ENCODE measurements at places on chromosomes 5 and 9.

DNA sequence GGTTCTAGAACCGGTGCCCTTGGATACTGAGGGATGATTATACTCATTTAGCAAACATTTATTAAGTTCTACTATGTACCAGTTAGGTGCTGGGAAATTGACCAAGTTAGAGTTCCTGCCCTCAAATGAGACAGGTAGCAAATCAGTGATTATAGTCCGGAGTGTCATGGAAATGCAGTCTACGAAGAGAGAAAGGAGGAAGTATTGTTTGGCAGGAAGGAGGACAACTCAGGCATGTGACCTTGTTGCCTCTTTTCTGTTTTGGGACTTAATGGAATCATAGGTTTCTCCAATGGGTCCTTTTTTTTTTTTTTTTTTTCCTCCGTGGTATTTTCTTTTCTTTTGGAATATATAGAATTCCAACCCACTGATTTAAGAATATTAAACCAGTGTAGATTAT, 28.0 kb downstream of the OSTF1 start:
- DNase-seq, result no peak

DNA sequence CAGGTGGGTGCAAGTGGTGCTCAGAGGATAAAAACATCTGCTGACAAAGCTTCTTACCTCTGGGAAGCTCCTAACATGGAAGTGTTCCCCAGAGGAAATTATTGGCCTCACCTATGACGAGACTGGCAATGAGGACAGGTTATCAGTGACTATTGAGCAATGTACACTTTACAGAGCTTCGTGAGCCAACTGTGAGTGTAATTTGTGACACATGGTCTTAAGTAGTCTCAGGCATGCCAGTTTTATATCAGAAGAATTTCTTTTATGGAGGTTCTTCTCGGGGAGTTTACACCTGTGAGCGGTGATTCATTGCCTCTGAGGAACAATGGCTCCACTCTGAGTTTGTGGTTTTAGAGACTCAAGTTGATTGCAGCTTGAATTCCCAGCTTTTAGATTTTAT, 11.3 kb downstream of the ANKDD1B start:
- no peak for DNase-seq

GRCh38 chr9:87556039-87556438, 58.4 kb downstream of the DAPK1 start:
- DNase-seq, result no peak

GRCh38 chr5:135131801-135132680, 98.0 kb upstream of the PITX1 start:
- DNase-seq, result no peak

DNA sequence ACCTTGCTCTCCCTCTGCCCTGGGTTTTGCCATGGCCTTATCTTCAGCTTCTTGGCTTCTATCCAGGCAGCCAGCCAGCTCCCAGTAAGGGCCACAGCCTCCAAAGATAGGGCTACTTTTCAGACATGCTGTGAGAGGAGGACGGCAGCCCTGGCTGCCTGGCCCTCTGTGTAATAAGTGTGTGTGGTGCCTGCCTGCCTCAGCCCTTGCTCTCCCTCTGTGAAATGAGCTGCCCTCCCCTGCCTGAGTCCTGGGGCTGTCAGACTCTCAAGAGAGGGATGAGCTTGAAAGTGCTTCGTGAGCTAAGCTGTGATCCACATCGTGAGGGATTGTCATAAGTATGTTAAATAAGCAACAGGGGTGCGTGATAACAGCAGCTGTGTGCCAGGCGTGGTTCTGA, 8.1 kb downstream of the NDST1 start:
- DNase-seq, result no peak

GRCh38 chr9:129857207-129857606, 21.9 kb downstream of the USP20 start:
- DNase-seq, result no peak

- DNase-seq, result no peak
These were observed 483 bp upstream of the EIF4EBP3 start for GRCh38 chr5:140546851-140547507.

DNA sequence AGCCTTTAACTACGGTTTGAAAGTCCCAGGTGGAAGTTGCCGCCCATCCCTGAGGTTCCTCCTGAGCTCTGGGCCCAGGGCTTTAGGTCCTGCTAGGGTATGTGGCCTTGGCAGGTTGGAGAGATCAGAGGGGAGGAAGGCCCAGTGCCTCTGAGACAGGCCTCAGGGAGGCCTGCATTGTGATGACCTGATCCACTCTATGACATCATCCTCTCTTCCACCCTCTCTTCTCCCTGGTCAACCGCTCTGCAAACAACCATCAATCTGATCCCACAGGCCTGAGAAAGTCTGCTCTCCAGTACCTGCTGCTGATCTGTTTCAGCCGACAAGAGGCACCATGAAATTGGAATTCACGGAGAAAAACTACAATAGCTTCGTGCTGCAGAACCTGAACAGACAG, at the start of gene CCIN:
TSS of gene CCIN (plus strand) at position 223 of the 400 bp plus-strand sequence. CDS start at position 338, 115 bp downstream.
- no peak for DNase-seq

DNA sequence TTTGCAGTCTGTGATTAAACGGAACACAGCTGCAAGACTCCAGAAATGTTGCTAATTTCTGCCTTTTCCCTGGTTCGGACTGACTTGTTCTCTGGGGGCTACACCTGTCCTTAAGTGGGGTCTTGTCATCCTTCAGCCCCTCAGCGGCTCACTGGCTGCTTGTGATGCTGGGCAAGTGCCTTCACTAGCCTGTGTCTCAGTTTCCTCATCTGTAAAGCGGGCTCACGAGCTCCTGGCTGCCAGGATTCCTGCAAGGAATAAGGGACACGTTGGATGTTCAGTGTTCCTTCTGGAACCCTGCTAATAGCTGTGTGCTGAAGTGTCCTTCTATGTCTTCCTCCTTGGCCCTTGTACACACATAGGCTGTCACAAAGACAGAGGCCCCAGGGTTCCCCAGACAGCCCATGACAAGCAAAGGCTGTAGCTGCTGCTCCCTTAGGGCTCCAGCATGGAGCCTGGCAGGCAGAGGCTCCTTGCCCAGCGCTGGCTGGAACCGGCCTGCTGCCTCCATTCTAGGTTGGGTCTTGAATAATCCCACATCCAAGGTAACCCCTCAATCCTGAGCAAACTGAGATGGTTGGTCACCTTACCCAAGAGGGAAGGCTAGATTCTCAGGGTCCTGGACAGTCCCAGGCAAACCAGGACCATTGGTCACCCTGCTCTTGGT, 116.1 kb downstream of the GAPVD1 start:
- no peak for DNase-seq

DNA sequence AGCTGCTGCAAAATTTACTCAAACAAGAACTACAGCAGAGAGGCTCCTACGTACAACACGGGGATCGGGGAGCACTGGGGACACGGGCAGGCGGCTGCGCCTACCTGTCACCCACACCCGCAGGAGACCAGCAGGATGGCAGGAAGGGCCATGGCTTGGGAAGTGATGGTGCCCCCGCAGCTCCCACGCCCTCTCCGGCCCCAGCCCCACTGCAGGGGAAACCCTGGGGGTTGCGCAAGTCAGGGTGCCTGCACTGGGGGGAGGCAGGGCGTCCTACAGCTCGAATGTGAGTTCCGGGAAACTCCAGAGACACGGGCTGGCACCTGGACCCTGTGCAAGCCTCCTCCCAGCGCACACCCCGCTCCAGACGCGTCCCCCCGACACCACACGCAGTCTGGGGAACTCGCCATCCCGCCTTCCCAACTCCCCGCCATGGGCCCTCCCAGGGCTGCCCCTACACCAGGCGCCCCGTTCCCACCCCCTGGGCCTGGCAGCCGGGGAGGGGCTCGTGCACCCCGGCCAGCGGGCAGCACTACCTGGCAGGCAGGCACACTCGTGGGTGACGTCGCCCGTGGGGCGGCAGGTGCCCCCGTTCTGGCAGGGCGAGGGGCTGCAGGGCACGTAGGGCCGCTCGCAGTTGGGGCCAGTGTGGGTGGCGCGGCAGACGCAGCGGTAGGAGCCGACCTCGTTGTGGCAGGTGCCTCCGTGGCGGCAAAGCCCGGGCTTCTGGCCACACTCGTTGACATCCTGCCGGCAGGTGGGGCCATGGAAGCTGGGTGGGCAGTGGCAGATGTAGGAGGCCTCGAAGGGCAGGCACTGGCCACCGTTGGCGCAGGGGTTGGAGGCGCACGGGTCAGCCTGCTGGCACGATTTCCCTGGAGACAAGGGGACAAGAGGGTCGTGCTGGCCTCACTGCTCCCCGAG, 23.3 kb downstream of the NOTCH1 start:
- DNase-seq, result no peak

DNA sequence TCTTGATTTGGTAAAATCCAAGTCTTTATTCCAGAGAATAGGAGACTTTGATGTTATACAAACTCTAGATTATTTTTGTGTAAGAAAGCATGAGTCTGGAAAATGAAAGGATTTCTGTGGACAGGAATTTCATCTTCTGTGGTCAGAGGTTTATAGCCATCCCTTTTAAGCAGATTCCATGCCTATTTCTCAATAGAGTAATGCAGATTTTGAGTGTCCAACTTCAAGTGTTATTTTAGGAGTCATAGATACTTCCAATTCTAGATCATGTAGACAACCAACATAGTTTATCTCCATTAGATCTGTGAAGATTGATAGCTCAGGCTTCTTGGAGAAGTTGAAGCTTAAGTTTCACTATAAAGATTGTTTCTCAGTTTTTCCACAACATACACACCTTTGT, 379.7 kb downstream of the PSAT1 start:
- DNase-seq, result no peak

GRCh38 chr5:68200288-68200687, 15.3 kb upstream of the PIK3R1 start:
- no peak for DNase-seq

GRCh38 chr5:100584889-100585288, 49.7 kb downstream of the FAM174A start:
- no peak for DNase-seq

DNA sequence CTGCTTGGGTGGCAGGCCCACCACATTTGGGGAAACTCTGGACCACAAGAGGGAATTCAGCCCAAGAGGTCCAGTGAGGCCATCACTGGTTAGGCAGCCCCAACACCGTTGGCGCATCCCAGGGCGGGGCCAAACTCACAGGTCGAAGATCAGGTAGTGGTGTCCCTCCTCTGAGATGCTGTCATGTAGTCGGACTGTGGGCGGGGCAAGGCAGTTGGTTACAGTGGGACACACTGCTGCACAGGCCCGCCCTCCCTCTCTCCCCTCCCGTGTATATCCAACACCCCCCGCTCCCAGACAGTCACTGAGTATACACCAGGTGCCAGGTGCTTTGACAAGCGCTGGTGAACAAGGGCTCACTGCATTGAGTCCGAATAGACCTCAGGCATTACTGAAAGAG, 32.1 kb downstream of the CAMK2A start:
- no peak for DNase-seq

DNA sequence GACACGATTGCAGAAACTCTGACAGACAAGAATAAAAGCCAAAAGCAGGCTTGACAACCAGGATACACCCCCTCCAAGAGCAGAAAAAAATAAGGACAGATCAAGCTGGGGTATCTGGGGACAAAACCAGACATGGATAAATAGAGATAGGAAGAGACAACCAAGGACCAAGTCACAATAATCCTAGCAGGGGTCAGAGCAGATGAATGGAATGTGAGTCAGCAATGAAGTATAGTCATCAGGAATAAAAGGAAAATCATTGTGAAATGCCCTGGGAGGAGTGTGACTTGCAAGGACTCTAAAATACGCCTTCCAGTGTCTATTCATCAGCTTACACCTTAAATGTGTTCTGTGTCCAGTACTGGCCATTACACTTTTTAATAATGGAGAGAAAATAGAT, 206.8 kb downstream of the CAAP1 start:
- no peak for DNase-seq

DNA sequence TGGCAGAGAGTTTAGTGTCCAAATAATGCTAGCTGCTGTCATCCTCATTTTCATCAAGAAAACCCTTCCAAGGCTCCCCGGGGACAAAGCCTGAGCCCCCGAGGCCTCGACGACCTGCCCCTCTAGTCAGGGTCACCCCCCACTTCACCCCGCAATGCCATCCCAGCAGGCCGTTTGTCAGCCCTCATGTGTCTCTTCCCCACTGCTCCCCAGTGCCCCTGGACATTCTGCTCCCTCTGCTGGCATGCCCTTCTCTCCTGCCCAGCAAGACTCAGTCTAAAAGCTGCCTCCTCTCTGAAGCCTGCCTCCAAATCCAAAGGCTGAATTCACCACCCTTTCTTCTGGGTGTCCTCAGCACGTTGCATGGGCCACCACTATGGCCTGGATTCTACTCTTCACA, 59.3 kb downstream of the PAX5 start:
- DNase-seq, result no peak

DNA sequence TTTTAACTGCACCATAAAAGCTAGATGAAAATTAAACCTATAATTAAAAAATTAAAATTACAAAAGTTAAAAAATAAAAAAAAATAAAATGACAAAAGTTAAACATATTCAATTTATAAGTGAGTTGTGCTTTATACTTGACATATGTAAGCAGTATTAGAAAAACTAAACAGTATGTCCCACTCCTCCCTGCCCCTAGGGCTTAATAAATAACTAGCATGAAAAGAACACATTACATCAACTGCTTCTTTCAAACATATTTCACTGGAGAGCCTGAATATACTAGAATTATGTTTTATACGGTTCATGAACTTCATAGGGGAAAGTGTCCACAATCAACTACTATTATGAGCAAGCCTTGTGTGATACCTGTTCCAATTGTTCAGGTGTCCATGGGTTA, 47.6 kb downstream of the ECPAS start:
- no peak for DNase-seq

DNA sequence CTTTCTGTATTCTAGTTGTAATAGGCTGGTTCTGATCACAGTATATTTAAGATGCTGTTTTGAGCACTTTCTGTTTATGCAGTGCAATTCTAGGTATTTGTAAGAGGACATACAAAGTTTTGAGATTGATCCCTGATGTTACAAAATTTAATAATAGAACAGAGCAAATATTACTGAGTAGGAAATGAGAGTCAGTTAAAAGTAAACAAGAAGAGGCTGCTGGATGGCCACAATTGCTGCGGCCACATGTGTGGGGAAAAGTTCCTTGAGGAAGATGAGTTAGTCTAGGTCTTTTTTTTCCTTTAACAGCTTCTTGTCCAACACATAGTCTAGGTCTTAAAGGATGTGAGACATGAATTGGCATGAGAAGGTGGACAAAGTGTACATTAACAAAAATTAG, 11.3 kb downstream of the EHMT1 start:
- DNase-seq, result no peak

DNA sequence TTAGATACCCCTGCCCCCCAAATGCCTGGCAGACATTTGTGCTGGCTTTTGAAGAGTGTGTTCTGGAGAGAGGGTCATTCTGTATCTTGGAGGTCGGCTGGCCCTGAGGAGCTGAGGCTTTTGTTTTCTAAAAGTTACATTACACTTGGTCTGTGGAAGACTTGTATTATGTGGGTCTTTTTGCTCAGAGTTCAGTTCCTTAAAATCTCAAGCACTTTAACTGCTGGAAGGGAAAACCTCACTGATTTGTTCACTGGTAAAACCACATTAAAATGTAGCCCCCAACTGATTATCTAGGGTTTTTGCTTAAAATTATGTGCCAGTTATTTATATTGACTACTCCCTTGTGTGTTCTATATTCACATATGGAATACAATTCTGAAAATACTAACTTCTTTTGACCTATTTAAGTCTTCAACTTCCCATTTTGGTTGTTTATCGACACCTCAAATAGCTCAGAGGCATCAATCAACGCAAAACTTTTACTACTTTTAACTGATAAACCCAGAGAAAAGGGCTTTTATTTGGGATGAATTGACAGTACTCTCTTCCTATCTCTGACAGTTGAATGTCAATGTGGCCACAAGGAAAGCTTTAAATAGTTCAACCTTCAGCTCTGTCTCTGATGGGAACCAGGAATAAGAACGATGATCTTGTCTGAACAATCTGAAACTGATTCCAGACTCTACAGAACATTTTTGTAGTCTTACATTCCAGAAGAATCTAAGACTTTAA, 54.0 kb upstream of the MAP3K1 start:
- DNase-seq, result no peak

GRCh38 chr9:86637515-86637914, 283.3 kb upstream of the TUT7 start:
- no peak for DNase-seq

All from CMK (cell line).